ENCODE measurements at places on chromosomes 12 and 14.

- no peak for DNase-seq
Measured at GRCh38 chr14:104680806-104681688, 8.4 kb upstream of the INF2 start.

GRCh38 chr14:38199076-38199475 is 8.6 kb upstream of the SSTR1 start:
- no peak for DNase-seq

- no peak for DNase-seq
Measured at GRCh38 chr14:94876306-94876705, 106.4 kb upstream of the GSC start.

- DNase-seq = no peak
Measured at GRCh38 chr12:128991716-128992115, 138.4 kb downstream of the GLT1D1 start.

DNA sequence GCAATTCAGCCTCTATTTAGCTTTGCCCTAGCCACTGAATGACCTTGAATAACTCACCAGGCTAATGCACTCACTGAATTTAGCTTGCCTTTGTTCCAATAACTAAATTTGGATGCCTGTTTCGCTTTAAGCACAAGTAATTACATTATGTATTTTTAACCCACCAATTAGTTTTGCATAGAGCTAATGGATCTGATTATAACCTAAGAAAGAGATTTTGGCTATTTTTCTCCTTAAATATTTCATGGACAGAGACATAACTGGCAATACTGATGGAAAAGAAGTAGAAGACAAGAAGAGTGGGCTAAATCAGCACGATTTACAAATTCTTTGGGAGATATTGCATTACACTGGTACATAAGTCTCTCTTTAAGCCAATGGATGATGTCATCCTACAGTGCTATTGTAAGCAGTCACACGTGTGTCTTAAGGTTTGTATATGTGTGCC is 85.7 kb downstream of the AKAP6 start:
- DNase-seq = no peak

GRCh38 chr12:3323002-3323685 is 167.9 kb upstream of the PRMT8 start:
- DNase-seq = no peak

DNA sequence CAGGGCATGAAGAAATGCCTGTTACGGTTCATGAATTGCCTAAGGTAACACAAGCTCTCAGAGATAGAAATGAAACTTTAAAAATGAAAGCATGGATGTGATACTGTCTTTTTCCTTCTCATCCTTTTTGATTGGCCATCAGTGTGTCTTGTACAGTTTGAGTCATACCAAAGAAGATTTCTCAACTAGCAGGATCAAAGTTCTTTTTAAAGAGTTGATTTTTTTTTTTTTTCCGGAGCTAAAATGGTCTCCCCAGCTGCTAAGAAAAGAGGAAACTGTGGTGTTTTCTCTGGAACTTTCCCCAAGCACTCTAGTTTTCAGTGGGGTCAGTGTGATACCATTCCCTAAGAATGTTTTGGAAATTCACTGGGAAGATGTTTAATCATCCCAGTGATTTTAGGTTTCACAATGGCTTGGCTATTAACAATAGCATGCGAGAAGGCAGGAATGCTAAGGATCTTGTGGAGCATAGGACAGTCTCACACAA is 105.0 kb downstream of the ETNK1 start:
- DNase-seq = no peak

DNA sequence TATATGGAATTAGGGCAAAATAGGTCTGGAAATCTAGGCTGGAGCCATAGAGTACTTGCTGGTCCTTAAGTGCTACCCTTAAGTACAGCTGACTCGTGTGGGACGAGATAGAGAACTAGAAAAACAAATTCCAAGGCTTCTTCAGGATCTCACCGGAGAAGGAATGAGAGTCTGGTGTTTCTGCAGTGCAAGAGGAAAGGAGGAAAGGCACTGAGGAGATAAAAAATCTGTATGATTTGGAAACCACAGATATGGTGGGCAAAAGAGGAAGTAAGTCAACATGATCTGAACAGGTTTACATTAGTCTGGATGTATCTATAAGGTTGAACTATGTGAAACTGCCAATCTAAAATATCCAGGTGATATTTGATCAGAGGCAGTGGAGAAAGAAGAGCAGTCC is 134.4 kb upstream of the SOX5 start:
- DNase-seq = no peak

DNA sequence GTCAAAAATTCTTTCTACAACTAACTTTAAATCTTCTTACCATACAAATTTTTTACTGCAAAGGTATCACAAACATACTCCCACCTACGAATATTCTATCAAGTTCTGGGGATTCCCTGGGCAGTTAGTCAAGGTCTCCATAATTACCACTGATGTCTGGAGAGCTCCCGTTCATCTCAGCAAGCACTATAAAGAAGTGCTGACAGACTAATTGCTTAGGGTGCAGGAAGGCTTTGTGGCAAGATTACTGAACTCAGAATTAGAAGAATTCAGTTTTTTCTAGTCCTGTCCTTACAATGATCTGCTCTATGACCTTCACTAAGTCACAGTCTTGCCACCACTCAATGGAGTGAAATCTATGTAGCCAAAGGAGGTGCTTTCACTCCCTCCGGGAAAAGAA is 61.5 kb downstream of the DUSP16 start:
- DNase-seq = no peak

- DNase-seq = no peak
Measured at GRCh38 chr12:102512523-102512922, 32.2 kb upstream of the IGF1 start.

- no peak for DNase-seq
Measured at GRCh38 chr14:44316647-44317440, 190.2 kb downstream of the FSCB start.

- no peak for DNase-seq
Measured at GRCh38 chr14:36844443-36845195, 183.0 kb downstream of the PAX9 start.

- DNase-seq = no peak
Measured at GRCh38 chr12:47752552-47752951, 6.1 kb downstream of the RAPGEF3 start.

DNA sequence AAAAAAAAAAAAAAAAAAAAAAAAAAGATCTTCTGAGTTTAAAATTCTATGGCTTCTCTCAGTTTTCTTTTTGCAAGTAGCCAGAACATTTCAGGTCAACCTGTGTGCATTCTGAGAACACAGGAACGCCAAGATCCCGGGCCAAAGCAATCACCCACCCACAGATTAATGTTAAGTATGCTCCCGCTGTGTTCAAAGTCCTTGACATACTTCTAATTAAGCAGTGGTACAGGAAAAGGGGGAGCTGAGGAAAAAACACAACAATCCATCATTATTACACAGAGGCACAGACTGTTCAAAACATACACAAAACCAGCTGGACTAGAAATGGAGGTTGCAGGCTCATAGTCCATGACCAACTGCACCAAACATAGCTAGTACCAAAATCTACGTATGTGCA is 2.8 kb downstream of the FBXO21 start:
- DNase-seq = no peak

GRCh38 chr12:15705606-15706005 is 83.6 kb downstream of the EPS8 start:
- no peak for DNase-seq
